ENCODE measurements at places on chromosomes 2 and 18.

GRCh38 chr2:224927011-224927410 lies 115.3 kb downstream of the DOCK10 start:
- DNase-seq = no peak

DNA sequence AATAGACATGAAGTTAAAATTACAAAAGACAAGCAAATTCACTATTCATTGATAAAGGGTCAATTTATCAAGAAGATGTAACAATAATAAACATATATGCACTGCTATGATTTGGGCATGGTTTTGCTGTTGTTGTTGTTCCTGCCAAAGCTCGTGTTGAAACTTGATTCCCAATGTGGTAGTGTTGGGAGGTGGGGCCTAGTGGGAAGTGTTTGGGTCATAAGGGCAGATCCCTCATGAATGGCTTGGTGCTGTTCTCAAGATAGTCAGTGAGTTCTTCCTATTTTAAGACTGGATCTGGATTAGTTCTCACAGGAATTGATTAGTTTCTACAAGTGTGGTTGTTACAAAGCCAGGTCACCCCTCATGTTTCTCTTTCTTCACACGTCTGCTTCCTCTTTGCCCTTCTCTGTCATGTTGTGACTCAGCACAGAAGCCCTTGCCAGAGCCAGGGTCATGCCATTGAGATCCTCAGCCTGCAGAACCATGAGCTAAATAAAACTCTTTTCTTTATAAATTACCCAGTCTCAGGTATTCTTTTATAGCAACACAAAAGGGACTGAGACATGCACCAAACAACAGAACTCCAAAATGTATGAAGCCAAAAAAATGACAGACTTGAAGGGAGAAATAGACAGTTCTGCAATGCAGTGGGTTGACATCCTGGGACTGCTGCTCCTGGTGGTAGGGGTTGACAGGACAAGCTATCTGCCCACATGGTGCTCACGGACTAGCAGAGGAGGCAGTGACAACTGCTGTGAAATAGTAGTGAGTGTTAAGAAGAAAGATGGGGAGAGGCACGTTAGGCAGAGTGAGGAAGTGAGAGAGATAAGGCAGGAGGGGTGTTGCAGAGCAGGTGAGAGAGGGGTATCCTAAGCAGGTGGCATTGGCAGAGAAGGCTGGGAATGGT lies 18.6 kb upstream of the SKA1 start:
- no peak for DNase-seq

DNA sequence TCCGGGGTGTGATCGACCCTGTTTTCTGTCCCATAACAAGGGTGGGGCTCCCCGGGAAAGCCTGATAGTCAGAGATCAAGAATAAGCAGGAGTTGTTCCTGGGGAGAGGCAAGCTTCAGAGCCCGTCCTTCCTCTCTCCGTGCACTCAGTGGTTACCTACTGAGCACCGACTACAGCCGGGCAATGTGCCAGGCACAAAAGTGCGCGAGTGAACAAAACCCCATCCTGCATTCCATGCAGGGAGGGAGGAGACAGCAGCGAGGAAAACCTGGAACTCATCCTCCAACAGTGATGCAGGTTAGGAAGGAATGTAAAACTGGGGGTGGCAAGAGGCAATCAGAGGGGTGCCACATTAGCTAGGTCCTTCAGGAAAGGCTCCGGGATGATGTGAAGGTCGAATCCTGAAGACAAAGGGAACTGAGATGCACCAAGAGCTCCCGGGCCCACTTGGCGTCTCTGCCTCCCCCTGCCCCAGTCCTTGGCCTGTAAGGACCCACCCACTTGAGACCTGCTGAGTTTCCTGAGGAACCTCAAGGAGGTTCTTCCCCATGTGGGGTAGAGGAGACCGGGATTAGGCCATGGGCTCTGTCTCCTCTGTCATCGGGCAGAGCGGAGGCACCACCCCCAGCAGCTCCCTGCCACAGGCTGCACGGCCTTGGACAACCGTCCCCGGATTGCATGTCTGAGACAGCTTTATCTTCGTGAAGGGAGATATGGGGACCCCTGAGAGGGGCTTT lies 198.2 kb downstream of the NDUFA10 start:
- no peak for DNase-seq

GRCh38 chr2:240574386-240575100 lies 6.3 kb downstream of the RNPEPL1 start:
- no peak for DNase-seq

- no peak for DNase-seq
Observed at GRCh38 chr18:52670896-52671295, 330.9 kb downstream of the DCC start.

GRCh38 chr2:156955701-156956100 lies 301.8 kb upstream of the GALNT5 start:
- DNase-seq = no peak

DNA sequence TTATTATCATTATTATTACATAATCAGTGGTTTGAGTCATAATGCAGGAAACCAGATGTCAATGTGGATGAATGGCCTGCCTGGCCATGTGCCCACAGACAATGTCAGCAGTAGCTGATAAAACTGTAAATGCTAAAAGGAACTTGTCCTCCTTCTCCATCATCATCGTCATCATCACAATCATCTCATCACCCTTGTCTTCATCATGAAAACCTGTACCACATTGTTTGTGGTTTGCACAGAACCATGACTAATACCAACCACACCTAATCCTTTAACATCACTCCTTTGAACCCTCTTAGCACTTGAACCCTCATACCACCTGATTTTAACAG lies 96.0 kb downstream of the HNMT start:
- no peak for DNase-seq

DNA sequence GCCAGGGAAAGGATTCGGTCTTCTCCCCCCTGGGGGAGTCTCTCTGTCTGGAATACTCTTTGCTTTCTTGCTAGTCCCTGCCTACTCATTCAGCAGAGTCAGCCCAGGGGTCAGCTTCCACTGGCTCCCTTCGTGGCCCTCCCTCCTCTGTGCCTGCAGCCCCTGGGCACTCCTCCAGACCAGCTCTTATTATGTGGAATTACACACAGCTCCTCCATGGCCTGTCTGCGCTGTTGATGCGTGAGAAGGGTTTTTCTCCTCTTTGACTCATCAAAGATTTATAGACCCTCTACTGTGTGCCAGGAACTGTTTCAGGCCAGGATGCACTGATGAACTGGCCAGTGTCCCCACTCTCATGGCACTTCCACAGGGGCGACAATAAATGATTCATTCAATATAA lies 44.4 kb downstream of the ST8SIA5 start:
- no peak for DNase-seq

DNA sequence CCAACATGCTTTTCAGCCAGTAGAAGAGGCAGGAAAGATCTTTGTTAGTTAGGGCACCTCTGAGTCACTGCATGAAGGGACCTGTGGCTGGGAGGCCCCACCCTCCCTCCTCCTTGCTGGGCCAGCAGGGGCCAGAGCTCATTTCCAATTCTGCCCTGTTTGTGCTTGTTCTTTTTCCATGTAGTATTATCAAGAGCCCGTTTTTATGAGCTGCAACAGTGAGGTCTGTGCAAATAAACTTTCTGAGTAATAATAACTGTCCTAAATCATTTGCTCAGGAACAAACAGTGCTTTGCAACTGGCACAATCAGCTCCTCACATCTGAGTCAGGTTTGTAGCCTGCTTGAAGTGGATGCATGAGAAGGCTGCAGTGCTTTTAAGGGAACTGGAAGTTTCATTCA lies 128.0 kb downstream of the ARL4C start:
- DNase-seq = no peak

Data from iPS DF 6.9 (cell line).